ENCODE measurements at places on chromosomes 2 and 18.

DNA sequence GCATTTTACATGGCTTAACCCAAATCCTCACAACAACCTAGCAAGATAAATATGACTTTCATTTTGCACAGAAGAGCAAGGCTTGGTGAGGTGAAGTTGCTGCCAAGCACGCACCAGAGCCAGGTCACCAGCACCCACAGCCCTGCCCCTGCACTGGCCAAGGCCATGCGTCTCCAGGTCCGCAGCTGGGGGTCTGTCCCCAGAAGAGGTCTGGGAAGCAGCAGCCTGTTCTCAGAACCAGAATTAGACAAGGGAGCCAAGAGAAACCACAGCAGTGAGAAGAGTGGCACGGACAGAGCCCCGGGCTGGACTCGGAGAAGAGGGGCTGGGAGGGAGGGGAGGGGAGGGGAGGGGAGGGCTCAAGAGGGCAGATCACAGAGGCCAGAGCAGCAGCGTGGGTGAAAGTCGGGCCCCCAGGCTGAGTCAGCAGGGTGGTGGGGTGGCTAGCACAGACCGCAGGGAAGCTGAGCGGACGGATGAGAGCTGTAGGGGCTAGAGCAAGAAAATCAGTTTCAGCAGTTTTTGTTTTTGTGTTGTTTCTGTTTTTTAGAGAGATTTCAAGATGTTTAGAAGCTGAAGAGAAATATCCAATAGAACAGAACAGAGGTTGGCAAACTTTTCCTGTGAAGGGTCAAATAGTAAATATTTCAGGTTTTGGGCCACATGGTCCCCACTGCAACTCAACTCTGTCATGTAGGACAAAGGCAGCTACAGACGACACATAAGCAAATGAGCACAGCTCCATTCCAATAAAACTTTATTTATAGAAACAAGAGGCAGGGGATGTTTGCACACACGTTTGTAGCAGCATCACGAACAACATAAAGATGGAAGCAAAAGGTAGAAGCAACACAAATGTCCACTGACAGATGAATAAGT, 7.4 kb upstream of the MTERF4 start:
- DNase-seq = no peak

- no peak for DNase-seq
Measured at GRCh38 chr2:129896226-129897100, 83.0 kb upstream of the RAB6C start.

DNA sequence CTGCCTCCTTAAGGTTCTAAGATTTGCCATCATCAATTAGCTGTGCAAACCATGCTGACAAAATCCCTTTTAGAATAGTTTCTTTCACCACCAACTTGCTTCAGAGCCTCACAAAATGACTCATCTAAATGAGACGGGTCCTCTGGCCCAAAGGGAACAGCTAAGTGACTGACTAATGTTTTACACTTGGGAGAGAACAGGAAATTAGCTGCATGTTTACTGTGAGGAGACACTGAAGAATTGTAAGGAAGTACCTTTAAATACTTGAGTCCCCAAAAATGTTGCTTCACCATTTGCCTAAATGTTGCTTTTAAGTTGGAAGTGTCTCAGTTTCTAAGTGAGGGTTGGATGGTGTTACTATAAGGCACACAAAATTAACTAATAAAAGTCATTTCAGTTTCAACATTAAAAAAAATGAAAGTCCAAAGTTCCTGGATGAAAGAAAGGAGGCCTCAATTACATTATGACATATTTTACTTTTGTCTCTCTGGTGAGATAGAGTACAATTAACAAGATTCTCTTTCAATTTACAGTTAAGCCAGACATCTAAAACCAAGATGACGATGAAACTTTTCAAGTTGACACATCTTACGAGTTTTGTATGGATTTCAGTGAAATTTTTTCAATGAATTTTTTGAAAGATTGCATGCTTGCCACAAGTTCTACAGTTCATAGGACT, 229.1 kb upstream of the FN1 start:
- DNase-seq = no peak

- no peak for DNase-seq
Measured at GRCh38 chr2:223905996-223906395, 39.1 kb downstream of the WDFY1 start.

DNA sequence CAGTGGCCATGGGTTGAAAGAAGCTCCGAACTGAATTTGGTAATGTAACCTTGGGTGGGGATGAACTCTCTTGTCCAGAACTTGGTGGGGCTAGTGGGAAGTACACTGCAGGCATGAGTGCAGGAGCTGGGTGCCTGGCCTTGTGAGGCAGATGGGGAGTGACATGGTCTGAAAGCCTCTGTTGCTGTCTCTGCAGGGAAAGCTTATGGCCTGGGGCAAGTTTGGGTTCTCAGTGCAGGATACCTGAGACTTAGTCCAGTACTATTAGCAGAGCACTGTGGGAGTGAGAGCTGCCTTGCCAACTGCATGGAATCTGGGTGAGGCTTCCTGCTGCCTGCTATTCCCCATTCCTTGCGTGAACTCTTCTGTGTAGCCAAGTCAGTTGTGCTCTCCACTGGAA, 1620.9 kb upstream of the NXPH2 start:
- DNase-seq = no peak

- DNase-seq = no peak
Measured at GRCh38 chr2:95005726-95006125, 19.8 kb upstream of the MAL start.

GRCh38 chr2:197877038-197877437, 72.6 kb downstream of the PLCL1 start:
- no peak for DNase-seq

GRCh38 chr18:51196118-51196810, 1.2 kb downstream of the MEX3C start:
- DNase-seq = peak; percentile 57

DNA sequence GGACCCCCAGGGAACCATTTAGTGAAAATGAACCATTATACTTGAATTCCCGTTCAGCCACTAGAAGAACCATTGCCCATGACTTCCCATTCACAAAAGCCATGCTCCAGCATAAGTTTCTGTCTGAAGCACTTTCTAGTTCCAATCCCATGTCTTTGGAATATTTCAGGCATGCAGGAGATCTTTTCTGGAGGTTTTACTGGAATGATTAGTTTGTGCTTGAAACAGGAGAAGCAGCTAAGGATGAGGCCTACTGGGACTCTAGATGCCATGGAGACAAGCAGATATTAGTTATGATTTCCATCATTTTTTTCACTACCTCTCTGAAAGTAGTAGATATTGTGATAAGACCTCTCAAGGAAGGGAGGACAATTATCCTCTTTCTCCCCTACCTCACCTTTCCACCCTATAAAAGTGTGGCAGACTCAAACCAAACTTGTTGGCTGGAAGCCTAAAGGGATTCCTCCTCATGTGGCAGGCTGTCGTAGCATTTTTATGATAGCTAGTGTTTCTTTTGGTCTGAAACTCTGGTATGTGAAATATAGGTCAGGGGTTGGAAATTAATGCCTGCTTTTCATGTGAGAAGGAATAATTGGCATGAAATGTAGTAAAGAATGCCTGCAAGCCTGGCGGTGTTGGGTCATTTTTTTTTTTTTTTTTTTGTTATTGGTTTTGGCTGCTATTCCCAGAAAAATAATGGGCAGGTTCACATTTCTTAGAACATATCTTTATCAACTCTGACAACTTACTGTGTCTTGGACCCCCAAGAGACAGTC, 29.3 kb upstream of the MMADHC start:
- DNase-seq = no peak

All from stimulated activated CD8-positive, alpha-beta memory T cell treated with anti-CD3 and anti-CD28 coated beads, Interleukin-4, amount 100 ng/mL, for 24 hours (primary cell).